Aorta (tissue), 5 donors: ENCODE measurements at places on chromosomes 16 and 17. TPM values are rescaled to one million over a fixed set of nuclear protein-coding genes. Genes with fewer than 3 reads are reported as not detected.

DNA sequence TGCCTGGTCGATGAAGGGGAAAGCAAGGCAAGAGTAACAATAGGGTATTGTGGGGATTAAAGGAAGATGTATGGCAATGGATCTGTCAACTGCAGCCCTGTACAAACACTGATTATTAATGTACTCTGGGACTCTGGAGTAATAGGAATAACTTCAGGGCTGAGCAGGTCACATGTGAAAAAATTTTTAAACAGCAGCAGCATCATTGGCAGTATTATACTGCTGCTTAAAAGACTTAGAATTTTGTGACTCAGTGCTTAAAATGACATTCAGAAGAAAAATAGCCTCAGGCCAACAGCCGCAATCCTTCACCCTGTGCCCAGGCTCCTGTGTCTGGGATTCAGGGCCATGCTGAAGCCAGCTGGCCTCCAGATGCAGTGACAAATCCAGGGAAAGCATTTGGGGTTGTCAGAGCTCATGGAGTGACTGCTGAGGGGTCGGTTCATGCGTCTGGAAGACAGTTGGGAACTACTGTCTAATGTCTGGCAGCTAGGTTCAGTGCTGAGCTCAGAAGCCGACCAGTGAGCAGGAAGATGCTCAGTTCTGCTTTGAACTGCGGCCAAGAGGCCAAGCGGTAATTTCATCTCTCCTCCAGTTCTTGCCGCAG, 22.2 kb downstream of the TEX2 start:
- H3K4me3 ChIP-seq = no peak overlapping the region
- H3K27ac ChIP-seq = peak overlapping the region; percentile 77
- H3K36me3 ChIP-seq = no peaks in the 10 kb centered on the region
- no peaks in the 10 kb centered on the region for H3K27me3 ChIP-seq
- peak; percentile 77 for DNase-seq

GRCh38 chr17:50205111-50205962, 3.9 kb upstream of the COL1A1 start:
- no peak overlapping the region for H3K27ac ChIP-seq
- no peaks in the 10 kb centered on the region for H3K27me3 ChIP-seq
- no peaks in the 10 kb centered on the region for H3K4me1 ChIP-seq
- no peak overlapping the region for H3K4me3 ChIP-seq

- H3K36me3 ChIP-seq = no peaks in the 10 kb centered on the region
- no peak overlapping the region for H3K4me3 ChIP-seq
Measured at GRCh38 chr16:14354561-14355351, 275.3 kb downstream of the PARN start.

DNA sequence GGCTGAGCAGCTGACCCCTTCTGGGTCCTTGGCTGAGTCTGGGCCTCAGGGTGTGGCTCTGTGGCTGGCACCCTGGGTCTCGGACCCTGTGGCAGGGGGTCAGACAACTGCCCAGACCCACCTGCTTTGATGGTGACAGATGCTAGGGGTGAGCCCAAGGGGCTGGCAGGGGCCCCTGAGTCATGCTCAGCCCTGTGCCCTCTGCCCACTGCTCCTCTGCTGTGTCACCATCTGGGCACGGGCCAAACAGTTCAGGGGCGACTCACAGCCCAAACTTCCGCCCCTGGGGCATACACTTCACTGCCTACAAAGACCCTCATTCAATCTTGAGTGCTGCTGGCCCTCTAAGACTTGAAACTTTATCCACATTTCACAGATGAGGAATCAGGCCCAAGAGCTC, 5.7 kb downstream of the ADGRG1 start:
- no peaks in the 10 kb centered on the region for H3K36me3 ChIP-seq
- H3K4me1 ChIP-seq = no peaks in the 10 kb centered on the region
- DNase-seq = no peak
- no peak overlapping the region for H3K4me3 ChIP-seq
- no peak overlapping the region for H3K27ac ChIP-seq

- H3K4me3 ChIP-seq = no peak overlapping the region
- H3K27ac ChIP-seq = no peak overlapping the region
- H3K36me3 ChIP-seq = no peaks in the 10 kb centered on the region
- no peaks in the 10 kb centered on the region for H3K27me3 ChIP-seq
Measured at GRCh38 chr16:87000001-87000400, 317.2 kb downstream of the C16orf95 start.

GRCh38 chr17:80408872-80409271, 6.1 kb upstream of the ENDOV start:
- DNase-seq = peak; percentile 68
- no peak overlapping the region for H3K27ac ChIP-seq
- H3K4me1 ChIP-seq = no peaks in the 10 kb centered on the region
- H3K36me3 ChIP-seq = no peaks in the 10 kb centered on the region

- no peak overlapping the region for H3K27ac ChIP-seq
- H3K4me3 ChIP-seq = no peak overlapping the region
- no peak for DNase-seq
- peaks cover 3% of the 10 kb centered on the region for H3K27me3 ChIP-seq
- H3K4me1 ChIP-seq = no peaks in the 10 kb centered on the region
Measured at GRCh38 chr17:46908068-46908737, 14.8 kb upstream of the GOSR2 start.

Gene KRT25
- not detected for total RNA-seq

DNA sequence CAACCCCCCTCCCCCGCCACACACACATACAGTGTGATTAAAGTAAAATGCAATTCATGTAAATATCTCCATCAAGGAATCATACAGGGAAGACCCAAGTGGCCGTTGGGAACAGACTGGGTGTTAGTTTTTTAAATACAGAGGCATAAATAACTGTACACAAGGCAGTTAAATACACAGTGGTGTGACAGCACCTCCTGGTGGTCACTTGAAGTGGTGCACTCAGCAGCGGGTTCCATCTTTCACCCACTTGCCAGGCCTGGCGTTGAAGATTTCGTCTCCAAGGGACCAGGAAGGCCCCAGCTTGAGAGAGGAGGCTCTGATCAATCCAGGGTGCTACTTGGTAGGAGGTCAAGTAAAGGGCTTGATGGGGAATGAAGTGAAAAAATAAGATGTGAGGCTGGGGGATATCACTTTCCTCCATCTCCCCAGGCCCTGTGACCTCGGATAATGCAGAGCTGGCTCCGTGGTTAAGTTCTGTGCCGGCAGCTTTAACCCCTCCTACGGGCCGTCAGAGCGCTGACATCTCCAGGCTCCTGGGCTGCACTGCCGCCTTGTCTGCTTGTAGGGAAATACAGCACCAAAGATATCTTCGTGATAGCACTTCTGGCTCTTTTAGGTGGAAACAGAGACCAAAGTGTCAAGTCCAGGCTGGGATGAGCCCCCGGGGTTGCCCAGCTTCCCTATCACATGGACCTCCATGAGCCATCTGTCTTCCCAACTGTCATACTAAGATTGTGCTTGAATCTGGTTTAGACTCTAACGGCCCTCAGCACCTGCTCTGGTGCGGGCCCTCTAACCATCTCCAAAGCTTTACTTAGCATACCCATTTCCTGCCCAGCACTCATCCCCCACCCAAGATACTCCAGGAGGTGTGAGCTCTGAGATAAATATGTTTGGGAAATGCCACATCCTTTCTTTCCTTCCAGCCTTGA, 20.7 kb downstream of the LGALS9 start:
- no peaks in the 10 kb centered on the region for H3K36me3 ChIP-seq
- no peaks in the 10 kb centered on the region for H3K4me1 ChIP-seq
- DNase-seq = peak; percentile 79
- H3K27me3 ChIP-seq = no peaks in the 10 kb centered on the region
- no peak overlapping the region for H3K27ac ChIP-seq

GRCh38 chr17:49359990-49360795, 1.9 kb downstream of the ZNF652 start:
- H3K36me3 ChIP-seq = no peaks in the 10 kb centered on the region
- peak overlapping the region; percentile 96 for H3K4me3 ChIP-seq
- peaks cover 3% of the 10 kb centered on the region for H3K4me1 ChIP-seq
- H3K27me3 ChIP-seq = no peaks in the 10 kb centered on the region
- no peak overlapping the region for H3K27ac ChIP-seq
- DNase-seq = no peak

GRCh38 chr17:35730400-35731005, 936 bp upstream of the RASL10B start:
- no peaks in the 10 kb centered on the region for H3K27me3 ChIP-seq
- H3K4me1 ChIP-seq = no peaks in the 10 kb centered on the region
- no peak for DNase-seq

GRCh38 chr17:33040461-33040860, 48.8 kb downstream of the SPACA3 start:
- H3K27ac ChIP-seq = no peak overlapping the region
- no peak overlapping the region for H3K4me3 ChIP-seq
- H3K36me3 ChIP-seq = no peaks in the 10 kb centered on the region
- no peaks in the 10 kb centered on the region for H3K4me1 ChIP-seq
- no peak for DNase-seq

Gene ZCCHC14
- 42.5 TPM for total RNA-seq
